ENCODE measurements at places on chromosomes 13 and 19.
A peak's percentile ranks its signal among the peaks of the same experiment; 100 is the strongest.

GRCh38 chr13:96181911-96182310 is 92.0 kb downstream of the HS6ST3 start:
- no peak for DNase-seq

GRCh38 chr19:15587663-15588062 is 27.4 kb upstream of the CYP4F8 start:
- peak; percentile 78 for DNase-seq

GRCh38 chr13:32504263-32504662 is 34.3 kb downstream of the N4BP2L2 start:
- DNase-seq: no peak

DNA sequence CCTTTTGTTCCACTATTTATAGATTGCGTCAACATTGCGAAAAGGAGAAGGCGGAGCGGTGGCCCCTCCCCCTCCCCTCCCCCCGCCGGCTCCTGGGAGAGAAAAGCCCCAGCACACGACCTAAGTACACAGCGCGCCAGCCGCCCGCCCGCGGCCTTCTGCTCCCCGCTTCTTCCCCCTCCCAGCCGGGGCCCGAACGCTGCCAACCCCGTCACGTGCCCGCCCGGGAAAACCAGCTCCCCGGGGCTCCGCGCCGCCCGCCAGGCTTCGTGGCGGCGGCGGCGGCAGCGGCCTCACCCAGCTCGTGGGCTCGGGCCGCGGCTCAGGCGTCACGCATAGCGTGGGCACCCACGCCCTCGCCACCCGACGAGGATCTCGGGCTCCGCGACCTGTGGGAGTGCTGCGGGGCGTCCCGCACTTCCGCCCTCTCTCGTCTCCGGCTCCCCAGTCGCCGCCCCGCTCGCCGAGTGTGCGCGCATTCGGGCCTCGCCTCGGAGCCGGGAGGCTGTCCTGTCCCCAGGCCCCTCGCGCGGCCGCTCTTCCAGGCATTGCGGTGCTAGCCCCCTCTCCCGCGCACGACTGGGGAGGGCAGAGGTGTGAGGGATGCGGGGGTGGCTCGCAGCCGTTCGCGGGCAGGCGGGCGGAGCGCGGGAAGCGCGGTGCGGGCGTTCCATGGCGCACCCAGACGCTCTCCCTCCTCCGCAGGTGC is 110.5 kb downstream of the KCNRG start:
- DNase-seq: peak; percentile 90

GRCh38 chr13:106213028-106213757 is 322.3 kb downstream of the EFNB2 start:
- no peak for DNase-seq

DNA sequence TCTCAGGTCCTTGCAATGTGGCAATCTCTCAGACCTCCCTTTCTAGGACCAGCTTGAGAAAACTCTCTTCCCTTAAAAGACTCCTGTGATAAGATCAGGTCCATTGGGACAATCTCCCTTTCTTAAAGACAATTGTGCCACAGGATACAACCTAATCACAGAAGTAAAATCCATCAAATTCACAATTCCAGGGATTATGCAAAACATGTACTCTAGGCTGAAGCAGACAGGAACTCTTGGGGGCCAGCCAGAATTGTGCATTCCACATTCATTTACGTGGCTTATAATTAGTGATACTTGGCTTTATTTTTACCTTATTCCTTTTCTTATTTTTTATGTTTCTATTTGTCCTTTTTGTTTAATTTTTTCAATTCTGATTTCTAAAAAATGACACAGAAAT is 257.9 kb downstream of the KLF12 start:
- DNase-seq: no peak

GRCh38 chr19:14003251-14004055 is 2.7 kb downstream of the RFX1 start:
- DNase-seq: no peak

- DNase-seq: no peak
Measured at GRCh38 chr13:49374585-49375290, 69.1 kb downstream of the CAB39L start.

DNA sequence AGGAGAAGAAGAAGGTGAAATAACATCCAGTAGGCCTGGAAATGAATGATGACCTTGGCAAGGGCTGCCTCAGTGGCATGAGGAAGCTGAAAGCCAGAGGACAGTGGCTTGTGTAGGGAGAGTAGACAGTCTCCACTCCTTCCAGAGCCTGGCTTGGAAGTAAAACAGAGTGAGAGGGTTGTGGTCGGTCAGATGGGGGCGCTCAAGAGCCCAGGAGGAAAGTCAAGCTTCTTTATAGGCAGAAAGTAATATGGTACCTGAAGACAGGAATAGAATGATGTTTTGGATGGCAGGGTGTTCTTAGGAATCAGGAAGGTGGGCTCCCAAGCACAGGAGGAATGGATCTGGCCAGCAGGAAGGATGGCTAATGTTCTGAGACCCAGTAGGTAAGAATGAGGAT is 75.1 kb upstream of the TSC22D1 start:
- DNase-seq: no peak

- no peak for DNase-seq
Measured at GRCh38 chr13:94827566-94827965, 115.2 kb upstream of the SOX21 start.

DNA sequence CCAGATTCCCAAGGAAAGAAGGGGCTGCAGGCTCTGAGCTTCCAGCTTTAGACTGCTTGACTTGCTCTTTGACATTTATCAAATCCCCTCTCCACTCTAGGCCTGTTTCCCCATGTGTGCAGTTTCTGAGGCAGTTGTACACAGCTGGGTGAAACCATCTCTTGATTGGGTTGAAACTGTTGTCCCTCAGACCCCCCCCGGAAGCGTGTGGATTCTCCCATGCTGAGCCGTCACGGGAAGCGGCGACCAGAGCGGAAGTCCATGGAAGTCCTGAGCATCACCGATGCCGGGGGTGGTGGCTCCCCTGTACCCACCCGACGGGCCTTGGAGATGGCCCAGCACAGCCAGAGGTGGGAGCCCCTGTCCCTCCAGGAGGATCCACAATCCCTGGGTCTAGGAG is 19.7 kb downstream of the BRSK1 start:
- no peak for DNase-seq

- no peak for DNase-seq
Measured at GRCh38 chr13:25616674-25617073, 244.9 kb downstream of the ATP8A2 start.

GRCh38 chr13:112718318-112718717 is 28.5 kb downstream of the ATP11A start:
- no peak for DNase-seq

- DNase-seq: no peak
Measured at GRCh38 chr13:97934590-97934989, 18.9 kb upstream of the IPO5 start.

DNA sequence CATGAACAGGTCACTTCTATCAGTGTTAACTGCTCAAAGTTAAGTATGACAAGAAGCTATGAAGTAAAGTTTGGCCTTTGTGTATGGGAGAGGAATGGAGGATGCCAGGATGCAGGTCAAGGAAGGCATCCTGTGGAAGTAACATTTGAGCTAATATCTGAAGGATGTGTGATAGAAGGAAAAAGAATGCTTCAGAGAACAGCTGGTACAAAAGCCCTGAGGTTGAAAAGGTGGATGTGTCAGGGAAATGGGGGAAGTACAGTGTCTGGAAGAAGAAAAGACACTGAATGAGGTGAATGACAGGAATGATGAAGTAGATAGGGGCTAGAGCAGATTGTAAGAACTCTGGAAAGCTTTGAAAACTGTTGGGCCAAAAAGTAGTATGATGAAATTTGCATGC is 67.1 kb downstream of the ZNF91 start:
- DNase-seq: no peak

- peak; percentile 38 for DNase-seq
Measured at GRCh38 chr19:4267101-4267900, 11.8 kb upstream of the SHD start.

GRCh38 chr19:46786236-46787039 is 2.0 kb downstream of the SLC1A5 start:
- peak; percentile 91 for DNase-seq

DNA sequence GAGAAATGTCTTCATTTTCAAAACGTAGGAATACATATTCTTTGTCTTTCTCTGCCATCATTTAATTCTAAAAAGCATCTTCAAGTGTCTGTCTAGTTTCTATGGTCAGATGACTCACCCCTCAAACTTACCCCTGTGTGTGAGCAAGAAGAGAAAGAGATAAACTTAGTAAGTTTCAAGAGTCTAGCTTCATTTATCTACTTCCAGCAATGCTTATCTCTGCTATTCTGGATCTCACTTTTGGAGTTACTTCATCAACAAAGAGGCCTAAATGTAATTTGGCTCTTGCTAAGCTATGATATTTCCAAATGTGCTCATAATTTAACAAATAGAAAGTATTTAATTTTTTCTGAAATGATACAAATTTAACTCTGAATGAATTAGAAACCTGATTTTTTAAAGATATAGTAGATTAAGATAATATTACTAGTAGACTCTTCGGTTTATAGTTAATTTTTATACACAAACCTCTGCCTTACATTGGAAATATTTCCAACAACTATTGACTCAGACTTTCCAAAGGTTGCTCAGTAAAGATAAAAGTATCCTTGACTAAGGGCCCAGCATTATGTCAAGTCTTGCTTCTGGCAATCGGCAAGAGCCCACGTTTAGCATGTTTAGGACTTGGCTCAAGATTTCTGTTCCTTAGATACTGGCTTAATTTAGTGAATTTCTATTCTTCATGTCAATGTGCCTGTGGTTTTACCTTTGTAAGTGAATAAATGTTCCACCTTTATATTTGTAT is 1511.0 kb upstream of the SLC10A2 start:
- no peak for DNase-seq

- no peak for DNase-seq
Measured at GRCh38 chr19:34832581-34833112, 59.6 kb upstream of the ZNF599 start.

DNA sequence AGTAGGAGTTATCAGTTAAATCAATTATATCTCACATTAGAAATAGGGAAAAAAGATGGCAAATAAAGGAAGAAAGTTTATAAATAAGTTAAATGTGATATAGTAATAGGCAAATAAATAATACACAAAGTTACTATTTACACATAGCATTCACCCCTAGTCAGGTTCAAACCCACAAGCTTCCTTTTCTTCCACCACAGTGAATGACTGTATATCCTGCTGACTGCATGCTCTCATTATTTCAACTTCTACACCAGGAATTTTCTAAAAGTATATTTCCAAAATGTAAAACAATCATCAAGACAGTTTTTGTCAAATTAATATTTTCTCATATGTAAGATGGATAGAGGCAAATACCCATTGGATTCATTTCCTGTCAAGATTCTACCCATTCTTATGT is 548.6 kb upstream of the SLITRK5 start:
- no peak for DNase-seq

- no peak for DNase-seq
Measured at GRCh38 chr13:24892829-24893228, 128.9 kb downstream of the RNF17 start.

DNA sequence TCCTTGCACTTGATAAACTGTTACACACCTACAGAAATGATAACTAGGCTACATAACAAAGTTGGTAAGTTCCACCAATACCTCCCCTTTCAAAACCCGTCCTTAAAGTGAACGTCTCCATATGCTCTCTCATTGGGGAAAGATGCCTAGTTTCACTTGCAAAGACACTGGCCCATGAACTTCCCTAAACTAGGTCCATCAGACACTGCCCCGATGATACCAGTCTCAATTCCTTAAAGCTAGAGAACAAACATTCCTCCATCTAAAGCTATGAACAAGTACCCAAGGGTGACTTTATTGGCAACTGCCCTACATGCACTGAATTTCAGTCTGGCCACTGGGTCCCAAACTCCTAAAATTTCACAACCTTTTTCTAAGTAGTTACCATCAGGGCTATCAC is 39.9 kb downstream of the FOXO1 start:
- DNase-seq: no peak

- DNase-seq: no peak
Measured at GRCh38 chr13:78587395-78587794, 16.0 kb downstream of the POU4F1 start.

DNA sequence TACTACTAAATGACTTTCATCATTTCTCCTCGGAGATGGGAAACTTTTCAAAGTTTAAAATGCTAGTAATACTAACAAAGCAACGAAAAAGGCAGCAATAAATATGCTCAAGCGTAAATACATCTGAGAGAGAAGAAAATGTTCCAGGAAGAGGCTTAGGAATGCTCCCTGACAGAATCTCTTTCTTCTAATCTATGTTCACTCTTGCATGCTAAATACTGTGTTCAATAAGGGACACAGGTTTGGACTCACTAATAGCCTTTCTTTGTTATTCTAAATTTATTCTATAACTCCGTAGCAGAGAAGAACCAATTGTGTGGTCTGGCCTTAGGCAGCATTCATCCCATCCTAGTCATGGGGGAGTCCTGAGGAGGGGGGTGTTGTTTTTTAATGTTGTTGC is 823.0 kb downstream of the PCDH9 start:
- DNase-seq: no peak

DNA sequence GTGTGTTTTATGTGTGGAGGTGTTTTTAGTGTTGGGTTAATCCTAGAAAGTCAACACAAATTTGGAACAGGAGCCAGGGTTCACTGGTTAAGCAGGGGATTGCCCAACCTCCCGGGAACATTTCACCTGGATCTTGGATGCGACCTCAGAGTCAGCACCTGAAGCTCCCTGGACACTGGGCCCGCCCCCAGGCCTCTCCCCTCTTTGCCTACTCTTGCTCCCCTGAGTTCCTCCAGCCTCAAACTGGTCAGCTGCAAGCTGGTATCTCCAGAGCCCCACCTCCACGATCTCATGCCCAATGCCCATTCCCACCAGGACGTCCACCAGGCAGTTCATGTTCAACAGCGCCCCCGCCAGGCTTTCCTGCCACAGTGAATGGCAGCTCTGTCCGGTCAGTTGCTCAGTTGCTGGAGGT is 9.7 kb downstream of the HSD17B14 start:
- no peak for DNase-seq

DNA sequence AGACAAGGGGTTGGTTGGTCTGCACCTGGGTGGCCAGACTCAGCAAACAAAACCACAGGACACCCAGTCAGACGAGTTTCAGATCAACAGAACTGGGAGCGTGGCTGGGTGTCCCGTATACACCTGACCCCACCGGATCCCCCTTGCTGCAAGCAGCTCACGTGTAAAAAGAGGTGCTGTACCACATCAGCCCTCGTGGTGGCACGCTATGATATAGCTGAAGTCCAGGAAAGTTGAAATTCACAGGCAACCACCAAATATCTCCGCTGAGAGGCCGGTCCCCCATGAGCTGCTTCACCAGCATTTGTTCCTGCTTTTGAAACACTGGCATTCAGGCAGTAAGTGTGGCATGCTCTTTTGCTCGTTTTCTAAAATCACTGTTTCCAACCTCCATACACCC is 92.3 kb downstream of the TUBA3C start:
- DNase-seq: no peak

GRCh38 chr19:38228491-38229439 is 4.7 kb upstream of the DPF1 start:
- no peak for DNase-seq
